ENCODE measurements at places on chromosomes 12 and 14.

- DNase-seq: no peak
These were observed 152.7 kb upstream of the EEA1 start for GRCh38 chr12:93081810-93082165.

DNA sequence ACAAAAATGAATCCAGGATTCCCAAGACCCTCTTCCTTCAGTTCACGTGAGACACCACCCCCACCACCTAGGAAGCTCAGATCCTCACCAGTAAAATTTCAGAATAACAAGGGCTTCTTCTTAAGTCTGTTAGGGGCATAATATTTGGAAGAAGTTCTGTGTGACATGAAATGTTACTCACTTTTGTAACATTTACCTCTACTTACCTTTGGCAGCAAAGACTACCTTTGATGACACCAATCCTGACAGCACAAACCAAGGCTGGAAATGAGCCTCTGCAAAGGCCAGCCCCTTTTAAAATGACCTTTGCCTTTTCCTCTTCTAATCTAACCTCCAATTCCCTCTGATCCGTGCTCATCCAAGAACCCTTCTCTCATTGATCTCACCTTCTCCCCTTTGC lies 19.4 kb upstream of the KRT77 start:
- DNase-seq: no peak

- no peak for DNase-seq
These were observed 1.1 kb downstream of the PAPLN start for GRCh38 chr14:73238424-73238852.

GRCh38 chr14:33782923-33783322 lies 168.0 kb downstream of the EGLN3 start:
- no peak for DNase-seq

- no peak for DNase-seq
These were observed 5.2 kb downstream of the PGAM5 start for GRCh38 chr12:132715874-132716273.

GRCh38 chr12:92446083-92446460 lies 256.7 kb upstream of the PLEKHG7 start:
- DNase-seq: no peak

DNA sequence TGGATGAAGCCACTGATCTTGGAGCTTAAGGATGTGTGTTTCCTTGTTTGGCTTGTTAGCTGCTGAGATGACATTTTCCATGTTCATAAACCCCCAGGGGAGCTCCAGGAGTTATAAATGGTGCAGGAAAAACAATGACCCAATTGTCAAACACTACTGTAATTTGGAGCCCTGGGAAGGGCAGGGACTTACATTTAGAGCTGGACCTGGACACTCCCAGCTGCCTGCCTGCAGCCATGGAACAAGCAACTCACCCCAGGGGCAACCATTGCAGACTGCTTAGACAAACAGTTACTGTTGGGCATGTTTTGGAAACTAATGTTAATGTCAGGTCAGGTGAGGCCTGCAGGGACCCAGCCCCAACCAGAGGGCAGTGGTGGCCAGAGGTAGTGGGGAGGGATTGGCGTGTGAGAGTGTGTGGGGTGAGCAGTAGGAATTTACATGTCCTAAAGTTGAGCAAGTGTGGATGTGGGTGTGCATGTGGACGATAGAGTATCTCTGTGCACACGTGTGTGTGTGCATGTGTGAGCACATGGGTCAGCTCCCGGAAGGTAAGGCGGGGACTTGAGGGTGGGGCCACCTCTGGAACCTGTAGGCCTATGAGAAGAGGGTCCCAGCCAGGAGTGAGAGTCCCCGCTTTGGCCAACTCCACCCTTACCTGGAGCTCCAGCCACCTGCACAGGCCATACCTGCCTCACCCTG lies 86.4 kb upstream of the NOS1 start:
- no peak for DNase-seq

DNA sequence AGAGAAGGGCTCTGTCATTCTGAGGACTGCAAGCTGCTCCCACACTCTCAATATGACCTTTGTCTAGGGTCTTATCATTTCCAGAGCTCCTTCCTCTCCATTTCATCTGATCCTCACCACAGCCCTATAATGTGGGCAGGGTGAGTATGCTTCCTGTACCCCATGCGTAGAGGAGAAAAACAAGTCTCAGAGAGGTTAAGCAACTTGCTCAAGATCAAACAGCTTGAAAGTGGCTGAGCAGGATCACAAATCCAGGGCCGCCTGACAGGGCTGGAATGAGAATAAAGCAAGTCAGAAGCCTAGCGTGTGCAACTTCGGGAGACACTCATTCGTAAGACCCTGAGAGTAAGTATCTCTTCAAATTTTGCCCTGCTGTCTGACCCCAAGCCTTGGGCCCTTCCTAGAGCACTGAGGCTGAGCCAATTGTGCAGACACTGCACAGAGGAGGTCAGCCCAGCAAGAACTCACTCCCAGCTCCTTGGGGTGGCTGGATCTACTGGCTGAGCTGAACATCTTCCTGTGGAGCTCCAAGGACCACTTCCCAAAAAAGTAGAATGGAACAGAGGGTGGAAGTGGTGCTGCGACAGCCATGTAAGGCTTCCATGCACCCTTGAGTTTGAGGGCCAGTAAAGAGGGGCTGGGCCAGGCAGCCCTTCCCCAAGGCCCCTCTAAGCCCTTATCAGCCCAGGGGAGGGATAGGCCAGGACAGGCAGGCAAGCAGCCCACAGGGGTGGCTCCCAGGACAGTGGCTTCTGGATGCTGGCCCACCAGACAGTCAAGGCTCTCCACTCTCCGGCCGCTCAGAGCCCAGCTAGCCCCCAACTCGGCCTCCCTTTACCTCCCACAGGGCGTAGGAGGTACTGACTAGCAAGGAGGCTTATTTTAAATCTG lies 10.5 kb downstream of the ZFP36L1 start:
- no peak for DNase-seq

- no peak for DNase-seq
These were observed 46.2 kb downstream of the KDM2B start for GRCh38 chr12:121534495-121535148.

DNA sequence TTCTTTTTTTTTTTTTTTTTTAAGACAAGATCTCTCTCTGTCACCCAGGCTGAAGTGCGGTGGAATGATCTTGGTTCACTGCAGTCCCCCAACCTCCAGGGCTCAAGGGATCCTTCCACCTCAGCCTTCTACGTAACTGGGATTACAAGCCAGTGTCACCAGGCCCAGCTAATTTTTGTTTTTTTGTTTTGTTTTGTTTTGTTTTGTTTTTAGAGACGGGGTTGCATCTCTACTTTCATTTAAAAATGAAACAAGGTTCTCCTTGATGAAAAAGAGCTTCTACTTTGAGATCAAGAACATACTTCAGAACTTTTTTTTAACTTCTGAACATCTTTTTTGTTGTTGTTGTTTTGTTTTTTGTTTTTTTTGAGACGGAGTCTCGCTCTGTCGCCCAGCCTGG lies 121.7 kb upstream of the PRB2 start:
- DNase-seq: no peak

DNA sequence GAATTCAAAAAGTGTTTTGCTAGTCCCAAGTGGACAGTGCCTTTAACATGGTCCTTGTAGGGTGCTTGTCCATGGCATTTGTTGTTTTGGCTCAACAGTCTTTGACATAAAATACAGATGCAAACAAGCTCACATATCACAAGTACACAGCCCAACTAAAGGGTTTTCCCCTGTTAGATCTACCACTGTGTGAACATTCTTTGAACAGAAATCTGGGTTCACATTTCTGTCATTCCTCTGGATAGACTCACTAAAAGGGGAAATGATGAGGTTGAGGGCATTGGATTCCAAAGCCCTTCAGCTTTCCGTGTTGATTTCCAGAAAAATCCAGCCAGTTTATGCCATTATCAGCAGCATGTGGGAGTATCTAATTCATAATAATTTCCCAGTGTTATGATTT lies 54.1 kb downstream of the EP400 start:
- DNase-seq: no peak

DNA sequence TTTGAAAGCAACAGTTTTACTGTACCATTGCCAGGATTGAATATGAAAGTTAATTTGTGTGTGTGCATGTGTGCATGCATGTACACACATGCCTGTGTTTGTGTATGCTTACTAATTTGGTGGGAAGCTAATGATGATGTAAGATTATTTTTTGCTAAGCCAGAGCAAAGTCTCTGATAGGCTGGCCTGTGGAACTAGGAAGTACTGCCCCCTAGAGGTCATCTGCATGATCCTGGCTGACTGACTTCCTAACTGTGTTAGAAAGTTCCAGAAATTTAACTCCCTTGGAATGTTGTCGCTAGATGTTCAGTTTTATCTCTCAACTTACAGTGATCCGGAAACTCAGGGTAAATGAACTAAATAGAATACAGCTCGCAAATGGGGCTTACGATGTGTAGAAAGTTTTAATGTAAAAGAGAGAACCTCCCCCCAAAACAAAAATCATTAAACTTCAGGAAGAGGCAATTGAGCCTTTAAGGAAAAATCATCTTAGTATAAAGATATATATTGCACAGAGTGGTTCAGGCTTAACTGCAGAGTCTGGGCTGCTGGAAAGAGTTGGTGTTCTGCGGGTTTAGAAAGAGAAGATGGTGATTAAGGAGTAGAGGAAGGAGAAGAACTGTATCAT lies 34.3 kb upstream of the SLC38A1 start:
- DNase-seq: no peak

GRCh38 chr12:32494656-32495055 lies 95.3 kb downstream of the FGD4 start:
- no peak for DNase-seq

- DNase-seq: no peak
These were observed 83.5 kb downstream of the MAP1LC3B2 start for GRCh38 chr12:116642683-116643082.

DNA sequence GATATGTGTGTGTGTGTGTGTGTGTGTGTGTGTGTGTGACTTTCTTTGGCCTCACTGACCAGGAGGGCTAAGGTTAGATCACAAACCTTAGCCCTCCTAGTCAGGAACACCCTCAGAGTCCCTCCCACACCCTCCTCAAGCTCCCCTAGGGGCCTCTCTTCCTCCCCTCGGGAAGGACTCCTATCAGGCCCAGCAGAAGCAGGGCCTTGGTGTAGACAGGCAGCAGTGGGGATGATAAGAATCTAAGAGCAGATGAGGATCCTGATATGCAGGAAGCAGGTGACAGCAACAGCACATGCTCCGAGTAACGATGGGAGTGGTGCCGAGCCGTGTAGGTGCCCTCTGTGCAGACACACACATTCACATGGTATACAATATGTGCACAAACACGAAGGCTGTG lies 20.7 kb downstream of the PLEK2 start:
- DNase-seq: no peak

- DNase-seq: no peak
These were observed 65.1 kb upstream of the GZMB start for GRCh38 chr14:24699052-24699451.

DNA sequence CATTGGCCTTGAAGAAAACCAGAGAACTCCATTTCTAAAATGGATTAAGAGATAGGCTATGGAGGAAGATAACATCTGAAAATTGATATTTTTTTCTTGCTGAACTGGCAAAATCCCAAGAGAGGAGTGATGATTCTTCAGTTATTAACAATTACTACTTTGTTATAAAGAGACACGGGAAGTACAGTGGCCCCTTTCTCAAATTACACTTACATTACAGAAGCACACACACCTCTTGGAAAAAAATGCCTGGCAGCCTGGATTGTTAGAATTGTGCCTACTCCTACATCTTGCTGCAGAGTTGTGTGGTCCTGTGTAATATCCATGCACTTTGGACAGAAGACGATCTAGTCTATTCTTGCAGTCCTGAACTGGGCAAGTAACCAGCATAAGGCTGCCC lies 71.7 kb downstream of the TGFB3 start:
- no peak for DNase-seq

DNA sequence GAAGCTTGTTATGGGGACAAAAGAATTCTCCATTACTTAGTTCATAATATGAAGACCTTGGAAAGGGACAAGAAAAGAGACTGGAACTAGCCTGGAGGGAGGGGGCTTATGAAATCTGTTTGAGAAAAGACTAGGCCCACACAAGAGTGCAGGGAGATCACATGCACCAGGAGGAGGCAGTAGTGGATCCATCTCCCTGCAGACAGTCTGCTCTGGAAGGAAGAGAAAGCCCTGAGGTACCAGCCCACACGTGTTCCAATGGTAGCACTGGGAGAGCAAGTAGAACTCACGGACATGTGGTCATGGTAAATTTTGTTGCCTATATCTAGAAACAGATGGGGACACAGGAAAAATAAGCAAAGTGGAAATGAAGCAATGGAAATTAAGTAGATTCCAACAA lies 445.4 kb downstream of the SOX5 start:
- no peak for DNase-seq

DNA sequence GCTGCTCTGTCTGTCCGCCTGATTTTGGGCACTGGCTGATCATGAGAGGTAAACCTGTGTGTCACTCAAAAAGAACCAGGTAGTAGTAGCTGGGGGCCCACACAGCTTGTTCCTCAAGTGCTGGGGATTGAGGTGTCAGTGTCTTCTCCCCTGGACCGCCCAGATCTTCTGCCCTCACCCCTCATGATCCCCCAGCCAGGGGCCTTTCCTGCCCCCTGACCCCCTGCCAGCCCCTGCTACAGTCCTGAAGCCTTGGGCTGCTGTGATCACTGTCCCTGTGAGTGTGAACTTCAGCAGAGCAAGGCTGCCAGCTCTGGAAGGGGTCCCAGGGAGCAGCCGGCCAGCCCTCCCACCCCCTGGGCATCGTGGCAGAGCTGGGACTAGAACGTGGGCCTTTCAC lies 11.4 kb downstream of the WSCD2 start:
- no peak for DNase-seq

GRCh38 chr14:75699331-75699730 lies 38.3 kb downstream of the TTLL5 start:
- DNase-seq: no peak

DNA sequence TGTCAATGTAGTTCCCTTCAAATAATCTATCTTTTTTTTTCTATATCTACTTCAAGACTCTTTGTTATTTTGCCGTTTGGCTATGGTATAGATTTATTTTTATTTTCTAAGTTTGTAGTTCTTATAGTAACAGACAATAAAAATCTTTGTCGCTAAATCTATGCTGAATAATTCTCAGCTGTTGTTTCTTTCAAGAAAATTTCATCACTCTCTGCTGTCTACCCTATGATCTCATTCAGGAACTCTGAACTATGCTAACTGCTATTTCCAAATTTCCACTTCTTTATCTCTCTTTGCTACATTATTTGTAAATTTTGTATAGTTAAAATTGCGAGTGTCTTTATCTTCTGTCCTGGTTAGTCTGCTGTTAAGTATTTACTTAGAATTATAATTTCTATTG lies 353.6 kb downstream of the LRFN5 start:
- no peak for DNase-seq

DNA sequence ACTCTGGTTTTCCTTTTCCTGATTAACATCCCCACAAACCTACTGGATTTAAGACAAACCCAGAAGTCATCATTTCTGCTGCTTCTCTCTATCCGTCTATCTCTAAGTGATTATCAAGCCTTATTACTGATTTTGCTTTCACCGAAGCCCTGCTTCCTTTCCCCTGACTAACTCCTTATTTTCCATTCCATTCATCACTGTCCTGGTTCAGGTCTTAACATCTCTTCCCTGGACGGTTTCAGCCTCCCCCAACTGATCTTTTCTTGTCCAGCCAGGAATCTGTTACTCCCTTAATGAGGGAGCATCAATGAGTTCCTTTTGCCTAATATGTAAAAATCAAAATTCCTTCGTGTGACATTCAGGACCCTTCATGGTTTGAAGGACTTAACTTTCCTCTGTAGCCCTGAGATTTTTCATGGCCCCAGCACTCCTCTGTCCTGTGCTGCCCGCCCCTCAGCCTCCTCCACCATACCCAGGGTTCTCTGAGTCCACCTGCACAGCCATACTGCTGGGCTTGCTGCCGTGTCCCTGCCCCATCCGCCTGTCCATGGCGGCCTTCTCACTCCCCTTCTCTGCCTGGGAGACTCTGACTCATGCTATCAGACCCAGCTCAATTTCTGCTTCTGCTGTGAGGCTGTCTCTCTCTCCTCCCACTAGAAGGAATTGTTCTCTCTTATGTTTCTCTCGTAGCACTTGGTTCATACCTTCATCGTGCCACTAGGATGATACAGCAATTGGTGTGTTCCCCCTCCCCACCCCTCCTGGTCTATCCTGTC lies 167.8 kb upstream of the HIF1A start:
- DNase-seq: no peak

Measured in stimulated activated CD8-positive, alpha-beta memory T cell treated with anti-CD3 and anti-CD28 coated beads, Interleukin-4, amount 100 ng/mL, for 1 hour (primary cell).